ENCODE measurements at places on chromosomes 6 and 20. TPM values are rescaled to one million over a fixed set of nuclear protein-coding genes. Genes with fewer than 3 reads are reported as not detected.

GRCh38 chr20:40090236-40090635 lies 598.8 kb downstream of the MAFB start:
- peak; percentile 1 for DNase-seq

DNA sequence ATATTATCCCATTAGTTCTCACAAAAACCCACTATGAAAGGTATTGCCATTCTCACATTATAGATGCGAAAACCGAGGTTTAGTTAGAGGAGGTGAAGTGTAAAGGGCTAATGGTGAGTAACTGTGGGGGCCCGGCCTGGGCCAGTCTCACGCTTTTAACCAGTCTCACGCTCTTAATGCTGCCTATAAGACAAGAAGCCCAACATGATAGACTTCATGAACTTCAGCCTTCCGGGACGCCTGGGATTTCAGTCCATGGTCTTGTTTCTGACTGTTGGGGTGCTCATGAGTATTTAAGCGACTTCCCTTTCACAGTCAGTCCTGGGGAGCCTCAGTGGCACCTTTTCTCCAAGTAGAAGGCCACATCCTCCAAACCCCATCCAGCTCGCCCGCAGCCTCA lies 31.7 kb downstream of the AGPAT4 start:
- no peak for DNase-seq

- DNase-seq = peak; percentile 19
These were observed 503.9 kb downstream of the CD83 start for GRCh38 chr6:14621518-14621917.

Gene TUBB2B
- total RNA-seq = 31.3 TPM

GRCh38 chr20:32067234-32067821 lies 15.3 kb downstream of the HCK start:
- DNase-seq = peak; percentile 70

GRCh38 chr6:31585491-31585890 lies 586 bp upstream of the LST1 start:
- no peak for DNase-seq

GRCh38 chr6:24522228-24523176 lies 27.7 kb downstream of the ALDH5A1 start:
- DNase-seq = peak; percentile 83

Gene SLC24A3
- total RNA-seq = 0.06 TPM

Gene TUBB2A
- 197 TPM for total RNA-seq

GRCh38 chr6:151263967-151264366 lies 24.2 kb downstream of the AKAP12 start:
- no peak for DNase-seq

- DNase-seq = no peak
These were observed 22.1 kb downstream of the NUDT3 start for GRCh38 chr6:34370361-34370760.

Gene RSPH9
- not detected for total RNA-seq

Gene MYL9
- total RNA-seq = 83.7 TPM

- no peak for DNase-seq
These were observed 251.2 kb upstream of the PMEPA1 start for GRCh38 chr20:57960803-57961575.

DNA sequence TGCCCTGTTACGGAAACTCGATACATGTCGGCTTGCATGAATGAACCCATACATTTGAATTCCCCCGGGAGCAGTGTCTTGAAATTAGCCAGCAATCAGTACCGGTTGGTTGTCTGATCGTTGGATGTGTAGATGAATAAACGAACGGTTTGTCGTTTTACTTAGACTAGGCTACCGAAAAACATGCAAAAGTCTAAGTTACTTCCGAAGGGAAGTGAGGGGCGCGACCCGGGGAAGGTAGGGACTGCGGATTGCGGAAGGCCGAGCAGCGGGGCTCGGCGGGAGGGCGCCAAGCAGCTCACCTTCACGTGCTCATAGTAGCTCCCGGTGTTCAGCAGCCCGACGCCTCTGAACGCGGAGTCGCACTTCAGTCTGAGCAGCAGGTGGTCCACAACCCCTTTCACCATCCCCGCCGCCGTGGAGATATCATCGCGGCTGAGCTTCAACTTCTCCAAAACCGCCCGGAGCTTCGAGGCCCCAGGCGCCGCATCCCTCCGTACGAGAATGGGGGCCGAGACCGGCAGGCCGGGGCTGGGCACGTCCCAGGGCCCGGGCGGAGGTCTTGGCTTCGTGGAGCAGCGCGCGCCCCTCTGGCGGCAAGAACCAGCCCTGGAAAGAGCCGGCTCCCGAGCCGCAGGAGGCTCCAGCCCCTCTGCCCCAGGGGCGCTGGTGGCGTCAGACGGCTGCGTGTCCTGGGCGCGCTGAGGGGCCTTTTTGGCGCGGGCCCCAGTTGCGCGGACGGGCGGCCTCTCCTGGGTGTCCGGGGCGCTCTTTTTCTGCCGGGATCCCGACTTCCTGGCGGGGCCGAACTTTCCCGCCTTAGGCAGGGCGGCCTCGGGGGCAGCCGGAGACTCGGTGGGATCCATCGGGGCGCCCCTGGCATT lies 632 bp downstream of the CGAS start:
- DNase-seq = peak; percentile 59

Gene SLC22A2
- total RNA-seq = not detected

DNA sequence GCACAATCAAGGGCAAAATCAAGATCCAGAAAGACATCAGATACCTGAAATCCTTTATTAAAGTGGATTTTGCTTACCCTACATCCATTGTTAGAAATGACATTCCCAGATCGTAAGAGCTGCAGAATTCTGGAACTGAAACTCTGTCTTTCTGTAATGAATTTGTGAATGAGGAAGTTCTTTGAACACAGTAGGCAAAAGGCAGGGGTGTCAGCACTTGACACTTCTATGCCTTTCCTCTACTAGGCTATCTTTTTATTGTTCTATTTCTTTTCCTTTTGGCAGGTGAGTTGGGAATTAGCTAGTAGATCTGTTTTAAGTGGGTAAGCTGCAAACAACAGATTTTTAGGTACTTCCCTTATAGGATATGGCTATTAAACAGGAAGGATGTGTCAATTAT lies 126.3 kb downstream of the CARMIL1 start:
- no peak for DNase-seq

GRCh38 chr6:5478380-5478779 lies 217.1 kb downstream of the FARS2 start:
- no peak for DNase-seq

DNA sequence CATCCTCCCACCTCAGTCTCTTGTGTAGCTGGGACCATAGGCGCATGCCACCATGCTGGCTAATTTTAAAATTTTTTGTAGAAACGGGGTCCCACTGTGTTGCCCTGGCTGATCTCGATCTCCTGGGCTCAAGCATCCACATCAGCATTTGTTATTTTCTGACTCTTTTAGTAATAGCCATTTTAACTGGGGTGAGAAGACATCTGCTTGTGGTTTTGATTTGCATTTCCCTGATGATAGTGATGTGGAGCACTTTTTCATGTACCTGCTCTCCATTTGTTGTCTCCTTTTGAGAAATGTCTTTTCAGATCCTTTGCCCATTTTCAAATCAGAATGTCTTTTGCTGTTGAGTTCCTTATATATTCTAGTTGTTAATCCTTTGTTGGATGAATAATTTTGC lies 22.2 kb upstream of the TULP4 start:
- no peak for DNase-seq

- DNase-seq = peak; percentile 70
These were observed 621.9 kb upstream of the CITED2 start for GRCh38 chr6:139996253-139996834.

DNA sequence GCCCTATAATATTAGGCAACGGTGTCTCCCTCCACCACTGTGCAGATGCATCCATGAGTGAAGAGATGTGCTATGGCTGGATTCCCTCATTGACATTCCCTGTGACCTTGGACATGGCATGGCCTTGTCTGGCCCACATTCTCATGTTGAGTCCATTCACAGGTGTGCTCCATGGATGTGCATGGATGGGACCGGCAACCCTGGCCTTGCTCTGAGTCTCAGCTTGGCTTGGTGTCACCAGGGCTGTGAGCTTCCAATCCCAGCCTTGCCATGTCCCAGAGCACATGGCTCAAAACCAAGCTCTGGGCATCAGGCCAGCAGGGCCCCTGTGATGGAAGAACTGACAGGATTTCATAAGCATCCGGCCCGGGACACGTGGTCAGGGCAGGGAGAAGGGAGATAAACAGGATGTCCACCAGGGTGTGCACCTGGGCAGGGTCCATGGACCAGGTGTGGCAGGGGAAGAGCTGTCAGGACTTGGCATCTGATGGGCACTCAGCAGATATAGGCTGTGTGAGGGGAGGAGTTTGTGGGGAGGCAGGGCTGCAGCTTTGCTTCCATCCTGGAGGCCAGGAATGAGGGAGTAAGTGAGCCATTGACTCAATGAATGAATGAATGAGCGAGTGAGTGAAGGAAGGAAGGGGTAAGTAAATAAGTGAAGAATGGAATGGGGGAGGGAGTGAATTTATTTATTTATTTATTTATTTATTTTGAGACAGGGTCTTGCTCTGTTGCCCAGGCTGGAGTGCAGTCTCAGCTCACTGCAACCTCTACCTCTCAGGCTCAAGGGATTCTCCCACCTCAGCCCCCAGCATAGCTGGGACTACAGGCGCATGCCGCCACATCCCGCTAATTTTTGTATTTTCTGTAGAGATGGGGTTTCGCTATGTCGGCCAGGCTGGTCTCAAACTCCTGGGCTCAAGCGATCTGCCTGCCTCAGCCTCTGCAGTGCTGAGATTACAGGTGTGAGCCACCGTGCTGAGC lies 15.7 kb downstream of the NRSN2 start:
- DNase-seq = peak; percentile 81

Gene MAP3K7
- total RNA-seq = 32.8 TPM

GRCh38 chr20:41047279-41047974 lies 18.8 kb downstream of the TOP1 start:
- DNase-seq = no peak

GRCh38 chr20:58518387-58518786 lies 3.2 kb upstream of the APCDD1L start:
- no peak for DNase-seq

Gene TAGAP
- total RNA-seq = not detected

DNA sequence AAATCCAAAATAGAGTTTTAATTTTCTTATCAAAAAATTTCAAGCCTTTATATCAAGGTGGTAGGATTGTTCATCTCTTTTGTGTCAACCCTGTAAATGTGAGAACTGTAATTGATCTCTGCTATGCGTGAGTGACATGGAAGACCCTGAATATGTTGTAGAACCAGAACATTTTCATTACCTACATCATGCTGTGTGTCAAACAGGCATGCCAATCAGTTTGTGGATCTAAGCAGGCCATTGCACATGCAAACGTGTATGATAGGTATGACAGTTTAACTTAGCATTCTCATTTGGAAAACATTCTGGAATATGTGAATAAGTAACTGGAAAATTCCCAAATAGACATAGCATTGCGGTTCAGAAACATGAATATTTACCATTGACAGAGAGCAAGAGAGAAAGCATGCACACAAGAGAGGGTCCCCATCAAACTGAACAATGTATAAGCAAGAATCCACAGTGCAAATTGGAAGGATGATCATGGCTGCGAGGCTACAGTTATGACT lies 641.6 kb upstream of the AGPAT4 start:
- no peak for DNase-seq

GRCh38 chr6:113623129-113623528 lies 234.0 kb upstream of the MARCKS start:
- no peak for DNase-seq

DNA sequence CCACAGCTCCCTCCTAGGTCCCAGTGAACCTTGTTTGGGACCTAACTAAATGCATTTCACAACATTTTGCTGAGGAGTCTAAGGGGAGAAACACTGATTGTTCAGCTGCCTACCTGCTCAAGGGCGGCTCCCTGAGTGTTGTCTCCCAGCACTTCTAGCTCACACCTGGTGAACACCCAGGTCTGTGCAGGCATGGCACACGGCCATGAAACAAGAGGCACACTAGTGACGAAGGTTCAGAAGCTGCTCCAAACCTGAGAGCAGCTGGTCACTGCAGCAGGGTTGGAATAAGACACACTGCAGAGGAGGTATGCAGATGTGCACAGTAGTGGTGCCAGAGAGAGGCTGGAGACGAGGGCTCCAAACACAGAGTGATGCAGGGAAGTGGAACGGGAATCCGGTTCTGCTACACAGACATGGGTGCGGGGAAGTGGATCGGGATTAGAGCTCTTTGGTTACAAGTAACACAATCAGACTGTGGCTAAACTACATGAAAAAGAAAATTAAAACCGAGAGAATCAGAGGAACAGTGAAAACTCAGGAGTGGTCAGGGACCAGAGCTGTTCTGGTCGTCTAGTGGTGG lies 486.1 kb upstream of the CDH4 start:
- DNase-seq = no peak

DNA sequence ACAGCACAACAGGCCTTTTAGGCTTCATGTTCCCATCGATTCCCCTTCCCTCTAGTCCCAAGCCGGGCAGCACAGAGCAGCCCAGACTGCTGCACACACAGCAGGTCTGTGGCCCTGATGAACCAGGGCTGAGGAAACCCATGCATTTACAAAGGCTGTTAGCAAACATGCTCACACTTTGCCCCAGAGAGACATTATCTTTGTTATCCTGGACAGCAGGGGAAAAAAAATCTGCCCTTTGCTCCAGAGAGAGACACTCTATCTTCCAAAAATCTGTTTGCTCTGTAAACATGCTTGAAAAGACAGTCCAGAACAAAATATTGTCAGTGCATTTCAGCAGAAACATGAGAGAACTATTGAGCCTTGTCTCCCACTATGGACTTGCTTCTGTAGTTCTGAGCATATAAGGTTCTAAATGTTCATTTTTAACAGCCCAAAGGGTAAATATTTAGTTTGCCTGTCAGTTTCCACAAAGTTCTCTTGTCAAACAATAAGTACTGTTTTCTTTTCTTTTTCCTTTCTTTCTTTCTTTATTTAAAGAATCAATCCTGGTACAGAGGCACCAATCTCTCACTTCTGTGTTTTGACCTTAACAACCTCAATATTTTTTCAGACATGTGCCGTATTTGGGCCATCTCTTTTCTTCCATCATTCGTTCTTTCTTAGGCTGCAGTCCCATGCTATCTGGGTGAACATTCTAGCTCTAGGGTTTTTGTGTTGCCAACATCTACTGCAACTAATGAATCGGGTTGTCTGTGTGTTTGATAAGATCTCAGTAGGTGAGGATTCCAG lies 468.0 kb downstream of the EPM2A start:
- no peak for DNase-seq

DNA sequence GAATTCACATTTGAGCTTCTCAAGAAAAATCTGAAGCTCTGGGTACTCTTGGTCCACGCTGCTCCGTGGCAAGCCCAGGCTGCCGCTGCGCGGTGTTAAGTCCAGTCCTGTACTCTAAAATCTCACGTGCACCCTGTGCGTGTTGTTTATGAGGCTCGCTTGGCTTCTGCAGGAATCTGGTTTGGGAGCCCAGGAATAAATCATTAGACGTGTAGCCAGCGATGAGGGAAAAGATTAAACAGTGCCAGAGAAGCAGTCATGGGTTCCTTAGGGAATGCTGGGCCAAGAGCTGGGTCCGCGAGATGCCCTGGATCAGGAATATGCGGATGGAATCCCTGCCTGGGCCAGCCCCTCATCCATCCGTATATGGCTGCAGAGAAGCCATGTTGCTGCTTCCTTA lies 87.3 kb downstream of the KCNB1 start:
- DNase-seq = no peak

DNA sequence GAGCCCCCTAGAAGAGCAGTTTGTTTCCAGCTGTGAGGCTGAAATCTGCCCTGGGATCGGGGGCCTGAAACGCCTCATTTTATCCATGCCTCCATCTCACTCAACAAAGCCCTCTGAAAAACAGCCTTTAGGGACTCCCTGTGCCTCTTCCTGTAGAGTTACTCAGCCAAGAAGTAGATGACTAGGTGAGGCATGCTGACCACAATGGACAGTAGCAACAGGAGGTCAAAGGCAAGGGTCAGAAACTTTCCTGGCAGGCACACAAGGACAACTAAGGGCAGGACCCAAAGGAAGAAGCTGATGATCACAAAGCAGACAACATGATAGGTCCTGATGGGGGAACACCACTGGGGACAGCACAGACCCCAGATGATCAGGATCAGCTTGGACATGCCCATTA lies 12.8 kb downstream of the MAS1L start:
- no peak for DNase-seq
